IPS DF 19.7 (cell line): ENCODE measurements at places on chromosomes 3 and 15.

- DNase-seq: no peak
Measured at GRCh38 chr3:169528289-169528688, 135.2 kb downstream of the MECOM start.

GRCh38 chr3:176939022-176939817 is 258.1 kb downstream of the TBL1XR1 start:
- no peak for DNase-seq

DNA sequence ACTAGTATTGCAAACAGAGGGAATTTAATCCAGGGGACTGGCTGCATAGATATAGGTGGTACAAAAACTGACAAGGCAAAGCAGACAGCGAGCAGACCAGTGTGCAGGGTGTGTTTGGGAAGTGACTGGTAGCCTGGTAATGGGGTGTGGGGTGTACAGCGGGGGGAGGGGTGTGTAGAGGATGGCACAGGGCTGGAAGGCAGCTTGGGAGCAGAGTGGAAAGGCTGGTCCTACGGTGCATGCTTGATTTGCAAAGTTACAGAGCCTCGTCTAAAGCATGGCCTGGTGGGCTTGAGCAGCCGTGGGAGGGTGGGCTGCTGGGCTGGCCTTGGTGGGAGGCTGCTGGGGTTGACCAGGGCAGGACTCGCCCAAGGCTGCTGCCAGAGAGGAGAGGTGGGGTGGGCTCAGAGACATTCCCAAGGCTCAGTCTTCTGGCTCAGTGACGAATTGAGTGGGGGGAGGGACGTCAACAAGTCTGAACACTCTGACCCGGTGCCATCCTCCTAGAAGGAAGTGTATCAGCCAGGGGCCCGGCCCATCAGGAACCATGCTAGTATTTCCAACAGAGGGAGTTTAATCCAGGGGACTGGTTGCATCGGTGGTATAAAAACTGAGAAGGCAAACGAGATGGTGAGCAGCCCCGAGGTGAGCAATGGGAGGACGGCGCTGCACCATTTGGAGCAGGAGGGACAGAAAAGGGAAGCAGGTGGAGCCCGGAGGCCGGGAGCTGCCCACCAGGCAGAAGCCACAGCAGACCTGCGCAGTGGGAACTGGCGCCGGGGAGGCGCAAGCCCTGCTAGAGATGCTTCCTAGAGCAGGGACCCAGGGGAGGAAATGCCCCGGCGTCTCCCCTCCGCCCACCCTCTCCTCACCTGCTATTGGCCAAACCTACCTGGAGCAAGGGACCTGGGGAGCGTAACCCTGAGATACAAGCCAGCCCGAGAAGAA is 29.2 kb downstream of the CPN2 start:
- no peak for DNase-seq

DNA sequence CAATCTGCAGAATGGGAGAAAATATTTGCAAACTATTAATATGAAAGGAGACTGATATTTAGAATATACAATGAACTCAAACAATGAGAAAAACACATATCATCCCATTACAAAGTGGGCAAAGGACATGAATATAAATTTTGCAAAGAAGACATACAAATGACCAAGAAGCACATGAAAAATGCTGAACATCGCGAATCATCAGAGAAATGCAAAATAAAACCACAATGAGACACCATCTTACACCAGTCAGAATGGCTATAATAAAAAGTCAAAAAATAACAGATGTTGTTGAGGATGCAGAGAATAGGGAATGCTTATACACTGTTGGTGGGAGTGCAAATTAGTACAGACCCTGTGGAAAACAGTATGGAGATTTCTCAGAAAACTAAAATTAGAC is 83.6 kb downstream of the RAP2B start:
- no peak for DNase-seq

DNA sequence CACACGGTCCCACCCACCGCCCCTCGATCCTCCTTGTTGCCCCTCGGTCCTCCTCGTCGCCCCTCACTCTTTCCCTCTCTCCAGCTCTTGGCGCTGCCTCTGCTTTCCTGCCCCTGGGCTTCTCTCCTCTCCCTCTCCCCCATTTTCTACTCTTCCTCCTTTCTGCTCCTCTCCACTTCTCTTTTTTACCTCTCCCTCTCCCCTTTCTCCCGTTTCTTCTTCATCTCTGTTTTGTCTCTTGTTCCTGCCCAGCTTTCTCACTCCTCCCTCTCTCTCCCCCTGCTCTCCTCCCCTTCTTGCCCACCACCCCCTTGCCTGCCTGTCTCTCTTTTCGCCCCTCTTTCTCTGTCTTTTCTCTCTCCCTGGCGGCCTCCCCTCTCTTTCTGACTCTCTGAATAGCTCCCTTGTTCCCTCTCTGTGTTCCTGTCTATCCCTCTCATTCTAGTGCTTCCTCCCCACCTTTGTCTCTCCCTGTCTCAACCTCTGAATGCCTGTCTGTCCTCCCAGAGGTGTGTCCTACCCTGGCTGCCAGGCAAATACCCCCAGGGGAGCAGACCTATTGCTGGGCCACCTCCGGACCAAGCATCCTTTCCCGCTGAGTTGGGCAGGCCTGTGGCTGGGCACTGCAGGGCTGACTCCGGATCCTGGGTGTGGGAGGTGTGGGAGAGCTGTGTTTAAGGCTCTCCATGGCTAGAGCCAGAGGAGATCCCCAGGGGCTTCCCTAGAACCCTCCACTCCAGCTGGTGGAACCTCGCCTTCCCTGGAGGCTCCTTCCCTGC is 41.0 kb downstream of the EPHB3 start:
- DNase-seq: no peak

DNA sequence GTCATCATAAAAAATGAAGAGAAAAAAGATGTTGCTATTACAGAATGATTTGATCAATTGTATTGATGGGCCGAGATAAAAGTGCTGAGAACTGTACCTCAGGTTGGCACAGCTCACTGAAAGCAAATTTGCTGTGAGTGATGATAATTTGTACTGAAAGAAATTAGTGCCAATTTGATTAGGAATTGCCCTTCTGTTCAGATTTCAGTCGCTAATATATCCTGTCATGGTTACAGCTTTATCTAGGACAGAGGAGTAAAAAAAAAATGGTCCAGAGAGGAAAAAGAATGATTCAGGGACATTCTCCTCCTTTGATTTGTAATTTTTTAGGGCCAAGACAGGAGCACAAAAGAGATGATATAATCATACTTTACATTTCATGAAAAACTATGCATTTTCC is 1264.2 kb downstream of the ROBO2 start:
- DNase-seq: no peak

- DNase-seq: no peak
Measured at GRCh38 chr3:195877767-195878423, 30.5 kb downstream of the TNK2 start.

DNA sequence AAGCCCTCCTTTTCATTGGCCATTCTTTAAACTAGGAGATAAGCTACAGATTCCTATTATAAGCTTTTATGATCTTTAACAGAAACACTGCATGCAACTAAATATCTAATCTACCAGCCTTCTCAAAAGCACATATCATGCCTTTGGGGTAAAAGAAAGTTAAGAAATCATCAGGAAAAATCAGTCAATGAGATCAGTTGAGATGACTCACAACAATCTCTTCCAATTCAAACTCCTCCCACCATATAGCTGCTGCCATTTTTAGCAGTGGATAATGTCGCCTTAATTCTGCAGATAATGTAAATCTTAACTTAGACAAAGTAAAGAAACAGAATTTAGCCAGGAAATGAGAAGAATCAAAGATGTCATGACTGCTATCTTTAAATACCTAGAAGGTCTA is 135.2 kb upstream of the BCL6 start:
- DNase-seq: no peak

DNA sequence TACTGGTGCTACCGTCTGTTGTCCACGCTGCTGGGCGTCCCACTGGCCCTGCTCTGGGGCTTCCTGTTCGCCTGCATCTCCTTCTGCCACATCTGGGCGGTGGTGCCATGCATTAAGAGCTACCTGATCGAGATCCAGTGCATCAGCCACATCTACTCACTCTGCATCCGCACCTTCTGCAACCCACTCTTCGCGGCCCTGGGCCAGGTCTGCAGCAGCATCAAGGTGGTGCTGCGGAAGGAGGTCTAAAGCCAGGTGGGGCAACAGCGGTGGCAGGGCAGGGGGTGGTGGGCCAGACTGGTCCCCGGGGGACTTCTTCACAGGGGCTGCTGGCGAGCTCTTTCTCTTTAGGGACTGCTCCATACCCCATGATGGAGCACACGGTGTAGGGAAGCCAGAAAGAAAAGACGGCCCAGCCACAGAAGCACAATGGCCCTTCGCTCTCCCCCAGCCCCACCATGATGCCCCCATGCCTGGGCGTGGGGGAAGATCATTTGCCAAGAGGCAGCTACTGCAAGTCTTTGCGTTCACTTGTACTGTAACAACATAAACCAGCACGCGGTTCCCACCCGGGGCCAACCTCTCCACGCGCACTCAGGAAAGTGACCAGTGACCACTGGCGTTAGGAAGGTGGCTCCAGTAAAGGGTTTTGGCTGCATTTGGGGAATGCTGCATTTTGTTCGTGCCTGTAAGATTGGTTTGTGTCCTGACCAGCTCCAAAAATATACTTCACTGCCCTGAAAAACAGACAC is 12.2 kb downstream of the CAV3 start:
- DNase-seq: no peak

DNA sequence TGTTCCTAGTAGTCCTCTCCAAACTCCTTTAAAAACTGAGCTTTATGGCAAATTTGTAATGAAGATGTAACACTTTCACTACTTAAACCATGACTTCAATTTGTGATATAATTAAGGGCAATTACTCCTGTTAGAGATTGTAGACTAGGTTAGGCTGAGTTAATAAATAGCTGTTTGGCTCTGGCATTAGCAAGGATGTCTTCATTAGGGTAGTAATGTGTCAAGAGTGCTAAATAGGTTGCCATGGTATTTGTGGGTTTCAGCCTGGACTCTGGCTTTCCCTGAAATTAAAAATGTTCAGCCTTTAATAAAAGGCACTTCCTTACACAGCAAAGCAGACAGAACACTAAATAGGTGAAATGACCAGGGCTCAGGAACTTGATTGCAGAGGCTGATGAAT is 71.9 kb downstream of the GHSR start:
- DNase-seq: no peak

DNA sequence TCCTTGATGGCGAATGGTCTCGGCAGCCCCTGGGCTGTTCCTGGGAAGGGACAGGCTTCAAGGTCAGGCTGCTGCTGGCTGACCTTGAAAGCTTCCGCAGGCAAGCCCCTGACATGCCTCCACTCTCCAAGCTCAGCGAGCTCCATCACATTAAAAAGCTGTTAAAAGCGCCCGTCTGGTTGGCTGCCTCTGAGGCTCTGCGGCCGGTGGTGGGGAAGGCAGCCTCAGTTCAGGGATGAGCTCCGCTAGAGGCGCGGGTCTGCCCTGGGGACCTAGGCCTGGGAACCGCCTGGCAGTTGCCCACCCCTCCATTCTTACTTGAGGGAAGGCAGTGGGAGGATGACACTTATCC is 103.8 kb downstream of the LINGO1 start:
- DNase-seq: no peak

GRCh38 chr15:24718289-24719082 is 42.9 kb downstream of the NPAP1 start:
- DNase-seq: no peak

- DNase-seq: no peak
Measured at GRCh38 chr3:7710284-7710683, 791.3 kb upstream of the LMCD1 start.

DNA sequence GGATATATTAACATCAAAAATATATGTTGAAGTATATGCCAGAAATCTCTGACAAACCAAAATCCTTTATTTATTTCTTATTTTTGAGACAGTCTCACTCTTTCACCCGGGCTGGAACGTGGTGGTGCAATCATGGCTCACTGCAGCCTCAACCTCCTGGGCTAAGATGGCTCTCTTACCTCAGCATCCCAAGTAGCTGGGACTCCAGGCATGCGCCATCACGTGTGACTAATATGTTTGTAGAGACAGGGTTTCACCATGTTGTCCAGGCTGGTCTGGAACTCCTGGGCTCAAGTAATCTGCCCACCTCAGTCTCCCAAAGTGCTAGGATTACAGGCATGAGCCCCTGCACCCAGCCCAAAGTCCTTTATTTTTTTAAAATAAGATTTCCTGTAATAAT is 11.9 kb downstream of the FAIM start:
- DNase-seq: no peak

DNA sequence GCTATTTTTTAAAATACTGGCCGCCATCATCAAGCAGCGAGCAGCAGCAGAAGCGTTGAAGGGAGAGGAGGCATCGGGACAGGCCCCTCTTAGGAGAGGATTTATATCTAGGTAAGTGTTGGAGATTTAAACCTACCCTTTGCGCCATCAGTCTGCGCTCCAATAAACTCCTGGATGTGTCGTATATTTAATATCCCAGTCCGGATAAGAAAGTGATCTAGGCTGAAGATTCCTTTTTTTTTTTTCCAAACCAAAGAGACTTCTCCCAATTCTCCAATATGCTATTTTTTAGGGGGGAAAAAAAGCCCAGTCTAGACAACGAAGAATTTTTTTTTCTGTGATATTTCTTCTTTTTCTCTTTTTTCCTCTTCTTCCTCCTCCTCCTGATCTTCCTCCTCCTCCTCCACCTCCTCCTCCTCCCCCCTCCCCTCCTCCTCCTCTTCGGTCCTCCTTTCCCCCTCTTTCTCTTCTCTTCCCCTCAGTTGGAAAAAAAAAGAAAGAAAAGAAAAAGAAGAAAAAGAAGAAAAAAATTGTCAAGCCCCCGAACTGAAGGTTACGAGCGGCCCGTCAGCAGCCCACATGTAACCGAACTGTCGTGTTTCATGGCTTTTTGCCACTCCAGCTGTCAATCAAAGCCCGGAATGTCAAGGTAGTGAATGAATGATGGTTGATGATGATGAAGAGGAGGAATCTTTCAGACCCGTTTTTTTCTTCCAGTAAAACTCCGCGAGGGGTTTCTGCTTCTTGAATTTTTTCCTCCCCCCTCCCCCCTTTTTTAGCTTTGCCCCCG is 835 bp downstream of the MEIS2 start:
- DNase-seq: no peak

DNA sequence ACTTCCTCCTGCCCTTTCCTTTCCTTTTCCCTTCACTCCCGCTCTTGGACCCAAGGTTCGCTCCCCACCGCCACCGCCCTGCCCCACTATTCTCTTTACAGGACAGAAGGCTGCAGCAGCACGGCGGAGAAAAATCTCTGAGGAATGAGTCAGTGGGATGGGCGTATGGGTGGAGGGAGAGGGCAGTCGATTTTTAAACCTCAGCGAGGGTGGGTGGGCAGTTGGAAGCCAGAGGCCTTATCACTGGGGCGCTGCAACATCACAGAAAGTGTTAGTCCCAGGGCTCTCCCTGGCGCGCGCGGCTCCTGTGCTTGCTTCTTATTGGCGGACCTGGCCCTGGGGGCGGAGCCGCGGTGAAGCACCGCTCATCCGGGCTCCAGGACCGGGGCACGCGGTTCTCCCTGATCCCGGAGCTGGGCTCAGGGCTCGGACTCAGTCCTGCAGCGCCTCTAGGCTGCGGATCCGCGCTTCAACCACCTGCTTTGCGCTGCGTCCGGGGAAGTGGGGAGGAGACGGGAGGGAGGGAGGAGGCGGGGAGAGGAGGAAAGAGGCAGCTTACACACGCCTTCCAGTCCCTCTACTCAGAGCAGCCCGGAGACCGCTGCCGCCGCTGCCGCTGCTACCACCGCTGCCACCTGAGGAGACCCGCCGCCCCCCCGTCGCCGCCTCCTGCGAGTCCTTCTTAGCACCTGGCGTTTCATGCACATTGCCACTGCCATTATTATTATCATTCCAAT is at the start of gene ALCAM:
TSS of gene ALCAM (plus strand) at position 584 of the 737 bp plus-strand sequence.
- DNase-seq: peak; percentile 96

GRCh38 chr15:36178303-36178633 is 401.2 kb upstream of the CDIN1 start:
- no peak for DNase-seq
